GM04503 (cell line): ENCODE measurements at places on chromosomes 2 and 18.

DNA sequence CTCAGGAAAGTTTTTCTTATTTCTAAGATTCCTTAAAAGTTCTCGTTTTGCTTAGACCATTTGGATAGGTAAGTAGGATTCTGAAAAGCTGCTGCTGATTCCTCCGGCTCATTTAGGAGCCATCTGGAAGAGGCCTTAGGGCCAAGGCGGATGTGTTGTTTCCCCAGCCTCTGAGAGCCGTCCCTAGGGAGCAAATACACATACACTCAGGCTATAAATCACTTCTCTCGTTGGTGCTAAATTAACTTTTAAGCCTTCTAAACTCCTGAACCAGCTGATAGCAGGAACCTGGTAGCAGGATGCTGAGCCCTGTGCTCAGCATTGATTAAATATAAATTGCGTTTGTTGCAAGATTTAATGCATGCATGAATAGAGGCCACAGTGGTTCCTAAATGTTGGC, 109.8 kb downstream of the ADCYAP1 start:
- DNase-seq: no peak

DNA sequence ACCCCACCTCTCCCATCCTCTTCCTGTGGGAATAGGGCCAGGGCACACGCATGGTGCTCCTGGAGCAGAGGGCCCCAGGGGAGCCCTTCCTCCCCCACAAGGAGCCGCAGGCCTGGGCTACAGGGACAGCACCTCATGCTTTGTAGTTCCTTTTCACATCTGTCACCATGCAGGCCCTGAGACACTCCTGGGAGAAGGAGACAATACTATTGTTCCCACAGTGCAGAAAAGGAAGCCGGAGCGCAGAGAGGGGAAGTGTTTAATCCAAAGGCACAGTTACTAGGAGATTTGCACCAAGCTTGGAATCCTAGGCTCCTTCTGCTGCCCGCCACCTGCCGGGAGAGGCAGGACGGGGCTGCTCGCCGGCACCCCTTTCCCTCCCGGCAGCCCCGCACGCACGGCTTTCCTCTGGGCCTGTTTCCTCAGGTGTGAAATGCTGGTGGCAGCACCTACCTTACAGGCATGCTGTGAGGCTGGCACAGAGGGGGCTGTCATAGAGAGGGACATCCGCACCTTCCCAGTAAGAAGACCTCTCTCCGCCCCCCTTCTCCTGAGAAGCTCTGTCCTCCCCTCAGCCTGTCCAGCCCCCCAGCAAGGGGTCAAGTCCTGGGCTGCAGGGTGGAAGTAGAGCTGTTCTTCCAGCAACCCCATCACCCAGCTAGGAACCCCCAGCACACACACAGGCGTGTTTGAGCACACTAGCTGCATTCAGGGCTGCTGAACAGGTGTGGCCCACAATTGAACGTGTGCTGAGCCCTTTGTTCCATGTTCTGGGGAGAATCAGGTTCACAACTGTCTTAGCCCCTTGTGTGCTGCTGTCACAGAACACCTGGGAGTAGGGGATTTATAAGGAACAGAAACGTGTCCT, 62.6 kb downstream of the SMAD7 start:
- DNase-seq: no peak

DNA sequence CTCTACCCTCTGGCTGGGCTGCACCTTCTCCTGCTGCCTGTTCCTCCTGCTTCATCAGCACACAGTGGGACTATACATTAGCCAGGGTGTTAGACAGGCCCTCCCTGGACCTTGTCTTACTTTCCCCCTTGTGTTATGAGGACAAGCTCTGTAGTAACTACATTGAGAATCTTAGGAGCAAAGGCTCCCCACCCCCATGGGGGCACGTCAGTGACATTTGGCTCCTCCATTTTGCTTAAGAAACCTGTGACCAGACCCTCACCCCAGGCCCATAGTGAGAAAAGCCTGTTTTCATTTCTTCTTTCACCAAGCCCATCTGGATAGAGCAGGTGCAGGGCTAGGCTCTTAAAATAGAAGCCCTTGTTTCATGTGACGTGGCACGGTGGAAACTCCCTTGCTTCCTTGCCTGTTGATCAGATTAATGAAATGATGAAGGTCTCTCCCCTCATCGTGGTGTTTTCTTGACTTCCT, 146.7 kb downstream of the RPIA start:
- no peak for DNase-seq

- DNase-seq: no peak
Measured at GRCh38 chr2:231752061-231752460, 29.0 kb downstream of the PDE6D start.
